ENCODE measurements at places on chromosomes 12 and 14. TPM values are rescaled to one million over a fixed set of nuclear protein-coding genes. Genes with fewer than 3 reads are reported as not detected.
A peak's percentile ranks its signal among the peaks of the same experiment; 100 is the strongest.

Gene MAP1LC3B2
- 0.74 TPM for total RNA-seq

Gene CIDEB
- 6.7 TPM for total RNA-seq

Gene SLC7A8
- 2.5 TPM for total RNA-seq

Gene FOXN4
- total RNA-seq: not detected

Gene PAH
- not detected for total RNA-seq

- H3K27me3 ChIP-seq: no peaks in the 10 kb centered on the region
- no peaks in the 10 kb centered on the region for H3K4me1 ChIP-seq
- H3K4me3 ChIP-seq: no peak overlapping the region
- no peak overlapping the region for H3K27ac ChIP-seq
- no peaks in the 10 kb centered on the region for H3K36me3 ChIP-seq
Measured at GRCh38 chr12:33223956-33224355, 215.7 kb downstream of the SYT10 start.

DNA sequence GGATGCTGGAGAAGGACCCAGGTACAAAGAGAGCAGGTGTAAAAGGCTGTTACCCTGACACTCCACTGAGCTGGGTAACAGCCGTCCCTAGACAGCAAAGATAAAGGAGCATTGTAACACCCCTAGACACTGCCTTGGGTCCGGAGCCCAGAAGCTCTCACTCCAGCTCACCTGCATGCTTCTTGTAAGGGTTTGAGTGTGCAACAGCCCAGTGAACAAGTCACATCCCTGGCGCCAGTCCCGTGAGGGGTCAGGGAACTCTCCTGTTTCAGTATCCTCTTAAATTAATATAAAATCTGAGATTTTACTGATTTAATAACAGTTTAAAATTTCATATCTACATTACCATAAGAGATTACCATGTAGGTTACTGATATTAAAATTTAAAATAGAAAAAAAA is 124.8 kb upstream of the LMO3 start:
- no peaks in the 10 kb centered on the region for H3K27me3 ChIP-seq
- H3K27ac ChIP-seq: no peak overlapping the region
- no peaks in the 10 kb centered on the region for H3K4me1 ChIP-seq
- DNase-seq: no peak
- no peaks in the 10 kb centered on the region for H3K36me3 ChIP-seq

DNA sequence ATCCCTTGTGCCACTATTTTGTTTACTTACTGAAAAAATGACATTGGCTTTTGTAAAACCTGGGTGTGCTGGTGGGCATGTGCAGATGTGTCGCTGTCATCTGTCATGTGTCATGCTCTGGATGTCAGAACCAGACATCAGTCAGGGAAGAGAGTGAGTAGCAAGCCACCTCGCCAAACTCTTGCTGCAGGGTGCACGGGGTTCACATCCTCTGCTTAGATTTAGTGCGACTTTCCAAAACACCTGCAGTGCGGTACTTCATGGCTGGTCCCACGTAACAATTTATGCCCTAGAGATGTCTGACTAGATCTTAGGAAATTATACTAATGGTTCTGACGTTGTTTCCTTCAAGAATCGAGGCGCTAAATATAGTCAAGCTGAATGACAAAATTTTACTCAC is 106.7 kb downstream of the CRADD start:
- H3K27ac ChIP-seq: peak overlapping the region; percentile 93
- DNase-seq: peak; percentile 48
- H3K4me3 ChIP-seq: peak overlapping the region; percentile 56
- H3K4me1 ChIP-seq: peaks cover 48% of the 10 kb centered on the region

DNA sequence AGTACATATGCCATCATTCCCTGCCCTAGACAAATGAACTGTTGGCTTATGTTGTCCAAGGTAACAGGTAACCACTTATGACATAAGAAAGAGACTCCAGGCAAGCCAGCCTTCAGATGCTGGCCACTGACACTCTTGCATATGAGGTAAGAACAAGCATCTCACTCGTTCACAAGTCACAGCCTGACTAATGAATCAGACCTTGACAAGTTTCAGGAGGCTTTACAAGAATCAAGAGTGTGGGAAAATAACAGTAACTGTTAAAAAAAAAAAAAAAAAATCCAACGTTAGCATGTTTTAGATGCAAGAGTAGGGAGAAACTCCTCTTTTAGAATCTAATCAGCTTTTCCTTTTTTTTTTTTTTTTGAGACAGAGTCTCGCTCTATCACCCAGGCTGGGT is 40.7 kb downstream of the ZFYVE1 start:
- H3K4me1 ChIP-seq: no peaks in the 10 kb centered on the region
- H3K36me3 ChIP-seq: peaks cover 22% of the 10 kb centered on the region
- H3K4me3 ChIP-seq: no peak overlapping the region

DNA sequence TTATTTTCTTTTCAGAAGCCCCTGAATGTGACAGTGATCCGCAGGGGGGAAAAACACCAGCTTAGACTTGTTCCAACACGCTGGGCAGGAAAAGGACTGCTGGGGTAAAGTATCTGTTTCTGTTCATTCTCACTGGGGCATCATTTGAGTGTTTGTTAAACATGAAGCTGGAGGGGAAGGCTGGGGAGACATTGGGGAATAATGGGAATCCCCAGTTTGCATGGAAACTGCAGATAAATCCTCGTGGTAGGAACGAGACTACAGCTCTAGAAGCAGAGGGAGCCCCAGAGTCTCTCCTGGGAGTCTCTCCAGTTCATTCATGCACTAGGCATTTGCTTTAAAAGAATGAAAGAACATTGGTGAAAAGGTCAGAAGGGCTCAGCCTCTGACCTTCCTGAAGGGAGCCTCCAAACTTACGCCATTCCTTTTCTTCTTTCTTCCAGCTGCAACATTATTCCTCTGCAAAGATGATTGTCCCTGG is 2.5 kb upstream of the CFAP251 start:
- no peak overlapping the region for H3K4me3 ChIP-seq
- DNase-seq: no peak

GRCh38 chr12:106709068-106709511 is 65.4 kb upstream of the RIC8B start:
- no peak overlapping the region for H3K4me3 ChIP-seq
- H3K27me3 ChIP-seq: peaks cover 3% of the 10 kb centered on the region
- H3K4me1 ChIP-seq: no peaks in the 10 kb centered on the region
- no peak for DNase-seq
- H3K27ac ChIP-seq: no peak overlapping the region

DNA sequence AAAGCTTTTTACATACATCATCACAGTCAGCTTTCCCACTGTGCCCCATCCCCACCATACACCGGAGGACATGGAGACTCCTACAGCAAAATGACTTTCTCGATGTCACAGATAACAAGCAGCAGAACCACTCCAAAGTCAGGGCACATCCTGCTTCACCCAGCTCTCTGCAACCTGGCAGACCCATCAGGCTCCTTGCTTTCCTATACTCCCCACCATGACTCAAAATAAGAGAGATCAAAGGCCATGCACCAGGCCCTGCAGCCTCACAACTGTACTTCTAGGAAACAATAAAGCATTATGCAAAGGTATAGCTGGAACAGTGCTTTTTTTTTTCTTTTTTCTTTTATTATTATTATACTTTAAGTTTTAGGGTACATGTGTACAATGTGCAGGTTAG is 187.4 kb downstream of the DPF3 start:
- peak; percentile 9 for DNase-seq
- peaks cover 10% of the 10 kb centered on the region for H3K4me1 ChIP-seq
- H3K27ac ChIP-seq: no peak overlapping the region
- no peak overlapping the region for H3K4me3 ChIP-seq
- no peaks in the 10 kb centered on the region for H3K36me3 ChIP-seq

DNA sequence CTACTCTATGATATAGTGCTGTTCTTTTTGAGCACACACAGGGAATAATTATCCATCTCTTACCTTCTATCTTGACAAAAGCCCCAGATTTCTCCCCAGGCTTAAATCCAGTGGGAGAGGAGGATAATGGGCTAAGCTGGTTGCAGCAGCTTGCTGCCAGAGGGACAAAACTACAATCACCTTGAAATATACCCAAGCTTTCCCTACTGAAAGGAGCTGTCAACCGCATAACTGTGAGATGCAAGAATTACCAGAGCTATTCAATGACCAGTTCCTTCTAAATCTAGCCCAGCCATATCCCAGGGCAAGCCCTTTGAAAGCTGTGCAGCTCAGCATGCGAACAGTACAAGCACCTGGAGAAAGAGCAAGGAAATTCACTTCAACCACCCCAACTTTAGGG is 943 bp upstream of the MGAT4C start:
- no peak for DNase-seq
- H3K4me3 ChIP-seq: no peak overlapping the region
- H3K27ac ChIP-seq: no peak overlapping the region
- H3K36me3 ChIP-seq: no peaks in the 10 kb centered on the region
- no peaks in the 10 kb centered on the region for H3K4me1 ChIP-seq
- no peaks in the 10 kb centered on the region for H3K27me3 ChIP-seq

DNA sequence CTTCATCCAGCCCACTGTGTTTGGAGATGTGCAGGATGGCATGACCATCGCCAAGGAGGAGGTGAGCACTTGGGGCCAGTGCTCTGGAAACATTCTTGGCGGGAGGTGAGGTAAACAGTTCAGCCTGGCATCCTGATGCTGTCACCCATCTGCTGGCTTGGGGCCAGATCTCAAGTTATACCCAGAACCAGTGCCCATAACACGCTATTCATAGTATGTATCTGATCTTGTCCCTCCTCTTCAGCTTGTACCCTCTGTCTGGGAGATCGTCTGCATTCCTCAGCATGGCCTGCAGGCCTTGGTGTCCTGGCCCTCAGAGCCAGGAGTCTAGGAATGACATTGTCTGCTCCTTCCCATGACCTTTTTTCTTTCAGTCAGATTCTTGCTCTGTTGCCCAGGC is 31.4 kb downstream of the ALDH2 start:
- no peak overlapping the region for H3K4me3 ChIP-seq
- no peak for DNase-seq

DNA sequence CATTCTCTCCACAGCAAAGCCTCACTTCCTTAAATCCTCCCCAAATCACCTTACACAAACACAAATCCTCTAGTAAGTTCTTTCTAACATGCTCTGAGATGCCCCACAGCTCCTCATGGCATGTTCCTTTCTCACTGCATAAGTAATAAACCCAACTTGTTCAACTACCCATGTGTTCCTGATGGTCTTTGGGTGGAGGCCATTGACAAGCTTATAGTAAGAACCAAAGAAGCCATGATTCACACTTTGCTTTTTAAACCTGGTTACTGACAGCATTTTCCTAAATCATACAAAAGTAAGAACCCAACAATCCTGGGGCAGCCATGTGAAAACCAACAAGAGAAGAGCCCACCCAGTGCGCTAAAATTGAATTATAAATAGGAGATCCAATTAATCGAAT is 138.6 kb downstream of the ITPR2 start:
- no peak for DNase-seq
- H3K27ac ChIP-seq: no peak overlapping the region
- H3K27me3 ChIP-seq: no peaks in the 10 kb centered on the region
- peaks cover 47% of the 10 kb centered on the region for H3K36me3 ChIP-seq
- H3K4me1 ChIP-seq: peaks cover 9% of the 10 kb centered on the region
- no peak overlapping the region for H3K4me3 ChIP-seq

DNA sequence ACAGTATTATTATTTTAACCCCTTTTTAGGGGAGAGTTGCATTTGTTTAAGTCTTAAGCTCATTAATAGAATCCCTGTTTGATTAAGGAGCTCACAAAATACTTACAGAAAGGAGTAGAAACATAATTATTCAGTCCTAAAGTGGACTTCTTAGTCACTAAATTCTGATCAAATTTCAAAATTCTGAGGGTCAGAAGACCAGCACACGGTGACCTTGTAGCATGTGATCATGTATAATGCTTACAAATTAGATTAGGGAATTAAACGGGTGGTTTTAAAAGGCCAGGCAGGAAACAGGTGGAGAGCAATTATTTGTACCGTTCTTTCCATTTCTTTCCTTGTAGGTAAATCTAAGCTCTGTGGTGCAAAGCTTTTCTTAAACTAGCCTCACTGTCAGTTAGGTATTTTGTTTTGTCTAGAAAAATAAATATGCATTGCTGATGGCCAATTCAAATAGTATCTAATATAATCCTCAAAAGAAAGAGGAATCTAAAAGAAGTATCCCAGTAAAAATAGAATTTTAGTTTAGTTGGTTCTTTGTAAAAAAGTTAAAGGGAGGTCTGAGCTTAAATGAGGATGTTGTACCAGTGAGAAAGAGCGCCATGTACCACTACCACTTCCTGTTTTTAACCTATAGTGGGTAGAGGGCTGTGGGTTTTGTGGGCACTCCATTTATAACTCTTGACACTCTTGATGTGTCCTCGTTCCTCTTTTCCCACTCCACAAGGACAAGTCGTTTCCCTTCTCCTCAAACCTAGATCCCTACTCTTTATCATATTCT is 51.1 kb downstream of the SLC38A1 start:
- peak; percentile 46 for DNase-seq
- H3K4me3 ChIP-seq: peak overlapping the region; percentile 78
- peak overlapping the region; percentile 96 for H3K27ac ChIP-seq
- H3K36me3 ChIP-seq: peaks cover 87% of the 10 kb centered on the region
- no peaks in the 10 kb centered on the region for H3K27me3 ChIP-seq
- H3K4me1 ChIP-seq: peaks cover 95% of the 10 kb centered on the region

DNA sequence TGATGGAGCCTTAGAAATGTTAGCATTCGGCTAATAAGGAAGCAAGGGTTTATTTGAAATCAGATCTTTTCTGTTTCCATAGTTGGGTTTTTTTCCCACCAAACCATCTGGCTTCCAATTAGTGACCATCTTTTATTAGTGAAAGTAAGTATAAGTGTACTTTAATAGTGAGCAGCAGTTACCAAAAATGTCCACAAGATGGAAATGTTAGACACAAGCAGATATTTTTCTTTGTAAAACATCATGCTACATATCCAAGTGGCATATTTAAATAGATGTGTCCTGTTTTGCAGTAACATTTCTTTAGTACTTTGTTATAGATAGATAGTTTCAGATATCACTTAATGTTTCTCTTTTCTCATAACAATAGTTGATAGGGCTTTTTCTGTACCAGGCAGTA is 28.8 kb downstream of the YEATS4 start:
- H3K27ac ChIP-seq: no peak overlapping the region
- peaks cover 35% of the 10 kb centered on the region for H3K36me3 ChIP-seq
- no peak for DNase-seq

- no peaks in the 10 kb centered on the region for H3K4me1 ChIP-seq
- no peaks in the 10 kb centered on the region for H3K27me3 ChIP-seq
- DNase-seq: no peak
- H3K36me3 ChIP-seq: no peaks in the 10 kb centered on the region
Measured at GRCh38 chr12:126286203-126286602, 1221.0 kb downstream of the AACS start.

Data from activated naive CD8-positive, alpha-beta T cell treated with anti-CD3 and anti-CD28 coated beads for 36 hours (primary cell).